Vagina (tissue), 2 donors: ENCODE measurements at places on chromosomes 16 and 17.

GRCh38 chr17:76987486-76988093, 119.4 kb downstream of the MGAT5B start:
- no peak for DNase-seq

DNA sequence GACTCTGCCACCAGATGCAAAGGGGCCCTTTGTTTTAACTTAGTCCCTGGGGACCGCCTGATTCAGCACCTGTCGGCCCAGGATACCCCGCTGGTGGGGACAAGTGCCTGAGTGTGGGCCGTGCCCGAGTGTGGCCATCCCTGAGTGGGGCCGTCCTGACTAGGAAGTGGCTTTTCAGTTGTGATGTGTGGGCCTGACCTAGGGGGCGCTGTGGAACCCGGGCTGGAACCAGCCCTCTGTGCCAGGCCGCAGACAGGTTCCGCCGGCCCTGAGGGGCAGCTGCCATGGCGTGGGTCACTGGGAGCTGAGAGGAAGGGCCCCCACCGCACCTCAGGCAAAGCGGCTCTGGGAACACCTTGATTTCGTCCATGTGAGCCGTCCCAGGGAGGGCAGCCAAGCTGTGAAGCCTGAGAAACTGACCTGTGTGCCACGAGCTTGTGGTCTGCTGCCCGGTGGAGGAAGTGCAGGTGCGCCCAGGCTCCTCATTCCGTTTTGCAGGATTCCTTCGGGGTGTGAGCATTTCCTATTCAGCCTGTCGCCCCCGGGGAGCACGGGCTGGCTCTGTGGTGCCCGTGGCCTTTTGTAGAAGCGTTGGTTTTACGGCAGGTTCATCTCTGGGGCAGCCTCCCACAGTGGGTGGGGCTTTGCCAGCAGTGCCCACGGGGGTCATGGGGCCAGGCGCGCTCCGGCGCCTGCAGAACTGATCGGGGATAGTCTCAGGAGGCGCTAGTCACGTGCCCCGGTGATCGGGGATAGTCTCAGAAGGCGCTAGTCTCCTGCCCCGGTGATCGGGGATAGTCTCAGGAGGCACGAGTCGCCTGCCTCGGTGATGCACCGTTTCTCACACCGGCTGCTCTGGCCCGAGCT, 5.3 kb downstream of the RPL13 start:
- DNase-seq: no peak

- DNase-seq: no peak
Measured at GRCh38 chr16:1443403-1443973, 868 bp downstream of the CCDC154 start.

- DNase-seq: no peak
Measured at GRCh38 chr17:74466828-74467184, 372 bp downstream of the CD300A start.
